Body of pancreas (tissue), 4 donors: ENCODE measurements at places on chromosomes 5 and 9. TPM values are rescaled to one million over a fixed set of nuclear protein-coding genes. Genes with fewer than 3 reads are reported as not detected.

DNA sequence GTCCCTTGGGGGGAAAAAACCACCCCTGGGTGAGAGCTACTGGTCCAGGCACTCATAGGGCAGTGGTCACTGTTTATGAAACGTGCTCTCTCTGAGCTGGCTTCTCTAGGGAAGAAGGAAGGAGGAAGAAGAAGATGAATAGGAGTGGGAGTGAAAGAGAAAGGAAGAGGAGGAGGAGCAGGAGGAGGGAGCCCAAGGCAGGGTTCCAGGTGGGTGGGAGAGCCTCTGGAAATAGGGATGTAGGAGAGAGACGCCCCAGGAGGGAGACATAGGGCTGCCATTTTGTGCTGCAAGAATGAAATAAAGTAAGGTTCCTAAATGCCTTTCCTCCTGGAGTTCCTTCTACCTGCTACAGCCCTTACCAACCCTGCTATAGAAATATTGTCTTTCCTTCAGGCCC lies 65.7 kb downstream of the PCDH1 start:
- no peak for DNase-seq

- DNase-seq = no peak
These were observed 113.3 kb downstream of the PPP2R2B start for GRCh38 chr5:146765089-146765832.

- no peak for DNase-seq
These were observed 70.3 kb downstream of the COL27A1 start for GRCh38 chr9:114225561-114226212.

AK6 gene
- total RNA-seq = 17.1 TPM
